Activated CD4-positive, alpha-beta T cell treated with anti-CD3 and anti-CD28 coated beads, Interleukin-2, amount 50 U/mL, for 48 hours (primary cell): ENCODE measurements at places on chromosomes 6 and 20.
A peak's percentile ranks its signal among the peaks of the same experiment; 100 is the strongest.

DNA sequence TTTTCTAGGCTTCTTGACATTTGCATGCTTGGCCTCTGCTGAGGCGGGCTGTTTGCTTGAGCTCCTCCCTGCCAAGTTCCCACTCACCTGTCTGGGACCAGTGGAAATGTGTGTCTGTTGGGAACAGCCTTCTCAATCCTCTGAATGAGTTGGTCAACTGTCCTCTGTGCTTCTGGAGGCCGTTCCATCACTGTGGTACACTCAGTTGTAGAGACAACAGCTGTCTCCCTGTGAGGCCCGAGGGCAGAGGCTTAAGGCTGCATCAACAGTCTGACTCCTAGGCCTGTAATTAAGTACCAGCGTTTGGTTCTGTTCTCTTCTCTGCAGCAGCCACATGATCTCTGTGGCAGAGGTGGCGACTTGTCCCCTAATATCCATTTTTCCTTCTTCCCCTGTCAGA is 110.9 kb downstream of the CDC5L start:
- no peak for DNase-seq

DNA sequence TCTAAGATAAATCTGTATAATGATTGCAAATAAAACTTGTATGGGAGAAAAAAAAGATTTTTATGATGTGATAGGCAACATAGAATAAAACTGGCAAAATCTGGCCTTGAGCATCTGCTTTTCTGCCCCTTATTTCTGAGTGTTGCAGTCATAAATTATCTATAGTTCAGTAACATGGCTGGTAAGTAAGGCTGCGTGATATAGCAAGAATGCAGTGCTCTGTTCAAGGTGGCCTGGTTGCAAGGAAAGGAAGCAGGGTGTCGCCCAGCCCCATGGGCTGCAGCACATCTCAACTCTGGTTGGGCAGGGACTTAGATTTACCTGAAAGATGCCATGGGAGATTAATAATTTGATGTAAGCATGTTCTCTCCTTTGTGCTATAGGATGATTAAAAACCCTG is 579.5 kb downstream of the LMBRD1 start:
- no peak for DNase-seq

GRCh38 chr6:5083307-5083583 is 1.9 kb upstream of the PPP1R3G start:
- DNase-seq, result no peak

DNA sequence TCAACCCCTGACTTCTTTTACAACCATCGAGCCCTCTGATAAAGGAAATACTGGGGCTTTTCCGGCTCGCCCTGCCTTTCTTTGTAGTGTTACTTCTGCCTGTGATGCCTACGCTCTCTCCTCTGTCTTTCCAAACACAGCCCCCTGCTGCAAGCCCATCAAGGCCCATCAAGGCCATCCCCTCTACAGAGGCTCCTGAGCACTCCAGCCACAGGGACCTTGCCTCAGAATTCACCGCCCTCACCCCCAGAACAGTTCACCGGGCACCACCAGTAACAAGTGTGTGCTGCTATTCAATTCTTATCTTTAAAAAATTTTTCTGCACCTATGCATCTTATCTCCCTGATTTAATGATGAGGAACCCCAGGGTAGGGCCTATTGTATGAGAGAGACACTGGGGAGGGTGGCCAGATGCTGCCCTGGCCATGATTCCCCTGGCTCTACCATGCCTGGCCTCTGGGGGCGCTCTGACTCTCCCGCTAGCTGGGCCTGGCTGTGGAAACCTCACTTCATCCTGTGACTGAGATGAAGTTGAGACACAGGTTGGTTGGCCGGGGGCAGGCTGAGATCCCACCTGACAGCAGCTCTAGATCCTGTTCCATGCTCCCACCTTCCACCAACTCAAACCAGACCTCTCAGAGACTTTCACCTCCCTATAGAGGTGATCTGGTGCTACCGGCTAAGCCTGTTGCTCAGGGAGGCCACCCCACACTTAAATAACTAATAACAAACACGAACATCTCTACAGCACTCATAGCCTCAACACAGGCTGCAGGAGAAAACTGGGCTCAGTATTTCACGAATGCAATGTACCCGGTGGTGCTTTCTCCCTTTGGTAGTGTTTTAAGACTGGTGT is 19.2 kb upstream of the GLP1R start:
- peak; percentile 65 for DNase-seq

DNA sequence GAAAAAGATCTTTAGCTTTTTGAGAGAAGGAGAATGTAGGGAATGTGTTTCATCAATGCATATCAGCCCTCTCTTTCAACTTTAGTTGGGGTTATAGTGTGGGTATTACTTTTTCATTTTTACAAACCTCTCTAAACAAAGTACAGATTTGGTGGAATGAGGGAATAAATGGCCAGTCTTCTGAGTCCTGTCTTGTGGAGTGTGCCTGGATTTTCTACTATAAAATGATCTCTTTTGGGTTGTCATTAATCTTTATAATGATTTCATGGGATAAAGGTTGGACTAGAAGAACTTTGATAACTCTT is 209.3 kb downstream of the RNF144B start:
- DNase-seq, result no peak

- DNase-seq, result no peak
Measured at GRCh38 chr20:13017235-13017634, 8.5 kb downstream of the SPTLC3 start.

DNA sequence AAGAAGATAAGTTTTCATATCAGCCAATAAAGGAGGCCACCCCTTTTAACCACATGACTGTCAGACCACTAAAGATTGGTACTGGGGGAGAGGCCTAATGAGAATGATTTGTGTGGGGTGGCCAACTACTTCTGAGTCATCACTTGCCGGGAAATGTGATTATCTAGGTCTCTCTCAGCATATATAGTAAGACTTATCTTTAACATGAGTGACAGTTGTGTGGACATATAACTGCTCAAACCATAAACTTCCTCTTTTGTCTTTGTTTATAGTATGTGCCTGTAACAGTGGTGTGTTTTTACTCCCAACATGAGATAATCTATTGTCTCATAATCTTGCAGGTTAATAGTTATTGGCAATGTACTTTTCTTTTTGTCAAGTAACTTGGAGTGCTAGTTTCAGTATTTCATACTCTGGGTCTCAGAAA is 312.4 kb downstream of the CDKAL1 start:
- DNase-seq, result no peak

DNA sequence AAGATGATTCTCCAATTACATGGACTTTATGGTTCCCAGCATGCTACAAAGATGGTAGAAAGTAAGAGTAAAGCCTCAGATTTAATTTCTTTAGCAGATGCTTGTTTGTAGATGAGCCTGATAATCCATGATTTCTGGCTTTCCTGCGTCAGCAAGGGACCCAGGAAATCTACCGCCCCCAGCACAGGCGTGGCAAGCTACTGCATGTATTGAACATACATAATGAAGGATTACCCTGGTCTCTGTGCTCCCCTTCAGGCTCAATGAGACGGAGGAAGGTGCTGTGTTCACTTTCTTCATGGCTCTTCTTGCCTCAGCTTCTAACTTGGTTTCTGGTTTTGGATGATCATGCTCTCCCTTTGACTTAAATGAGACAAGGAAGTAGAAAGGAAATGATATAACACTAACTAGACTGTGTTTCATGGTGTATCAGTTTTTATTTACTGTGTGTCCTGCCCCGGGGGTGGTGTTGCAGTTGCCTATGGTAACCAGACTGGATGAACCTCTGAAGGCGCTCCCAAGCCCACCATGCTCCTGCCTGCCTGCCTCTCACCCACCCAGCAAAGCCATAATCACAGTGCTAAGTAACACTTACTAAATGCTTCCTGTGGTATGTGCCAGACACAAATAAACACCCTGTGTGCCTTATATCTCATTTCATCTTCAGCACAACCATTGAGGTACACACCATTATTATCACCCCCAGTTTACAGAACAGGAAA is 17.9 kb downstream of the GCM1 start:
- no peak for DNase-seq

DNA sequence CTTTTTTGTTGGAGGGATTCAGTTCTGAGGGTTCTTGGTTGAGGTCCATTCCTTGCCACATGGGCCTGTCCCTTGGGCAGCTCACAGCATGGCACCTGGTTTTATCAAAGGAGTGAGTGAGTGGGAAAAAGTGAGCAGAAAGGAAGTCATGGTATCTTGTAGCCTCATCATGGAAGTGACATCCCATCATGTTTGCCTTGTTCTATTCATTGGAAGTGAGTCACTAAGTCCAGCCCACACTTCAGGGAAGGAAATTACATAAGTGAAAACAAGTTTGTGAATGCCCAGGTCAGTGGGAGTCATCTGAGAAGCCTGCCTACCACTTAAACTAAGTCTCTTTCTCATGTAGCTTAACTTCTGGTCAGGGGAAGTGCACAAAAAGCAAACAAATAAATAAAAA is 32.8 kb upstream of the ZNFX1 start:
- no peak for DNase-seq

GRCh38 chr20:3798908-3799248 is 2.8 kb downstream of the CDC25B start:
- DNase-seq, result no peak

GRCh38 chr20:38485041-38485440 is 12.4 kb downstream of the RALGAPB start:
- DNase-seq, result no peak

DNA sequence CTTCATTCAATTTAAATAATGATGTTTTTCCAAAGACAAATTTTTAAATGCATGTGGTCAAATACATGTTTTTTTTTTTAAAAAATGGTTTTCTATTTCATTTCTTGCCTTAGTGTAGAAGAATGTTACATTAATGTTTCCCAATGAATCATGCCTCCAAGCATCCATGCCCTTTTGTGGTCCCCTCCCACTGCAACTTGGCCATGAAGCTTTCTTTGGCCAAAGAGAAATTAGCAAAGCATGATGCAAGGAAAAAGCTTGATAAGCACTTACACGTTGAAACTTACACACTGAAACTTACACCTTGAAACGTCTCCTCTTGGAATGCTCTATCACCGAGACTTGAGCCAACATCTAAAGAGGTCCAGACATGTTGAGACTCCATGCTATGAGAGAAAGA is 93.0 kb upstream of the ELOVL5 start:
- DNase-seq, result no peak

DNA sequence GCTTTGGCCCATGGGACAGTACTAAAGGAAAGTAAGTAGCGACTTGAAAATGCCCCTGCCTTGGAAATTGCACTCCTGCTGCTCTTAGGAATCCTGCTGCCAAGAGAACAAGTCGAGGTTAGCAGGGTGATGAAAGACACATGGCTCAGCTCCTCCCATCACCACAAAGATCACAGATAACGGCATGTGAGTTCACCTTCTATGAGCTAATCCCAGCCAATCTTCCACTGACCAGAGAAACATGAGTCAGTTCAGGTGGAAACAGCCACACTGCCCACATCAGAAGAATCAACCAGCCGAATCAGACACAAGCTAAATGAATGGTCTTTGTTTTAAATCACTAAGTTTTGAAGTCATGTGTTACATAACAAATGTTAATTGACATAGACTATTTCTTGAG is 106.3 kb downstream of the PRKN start:
- DNase-seq, result peak; percentile 5

- DNase-seq, result no peak
Measured at GRCh38 chr6:5513408-5513807, 252.1 kb downstream of the FARS2 start.

DNA sequence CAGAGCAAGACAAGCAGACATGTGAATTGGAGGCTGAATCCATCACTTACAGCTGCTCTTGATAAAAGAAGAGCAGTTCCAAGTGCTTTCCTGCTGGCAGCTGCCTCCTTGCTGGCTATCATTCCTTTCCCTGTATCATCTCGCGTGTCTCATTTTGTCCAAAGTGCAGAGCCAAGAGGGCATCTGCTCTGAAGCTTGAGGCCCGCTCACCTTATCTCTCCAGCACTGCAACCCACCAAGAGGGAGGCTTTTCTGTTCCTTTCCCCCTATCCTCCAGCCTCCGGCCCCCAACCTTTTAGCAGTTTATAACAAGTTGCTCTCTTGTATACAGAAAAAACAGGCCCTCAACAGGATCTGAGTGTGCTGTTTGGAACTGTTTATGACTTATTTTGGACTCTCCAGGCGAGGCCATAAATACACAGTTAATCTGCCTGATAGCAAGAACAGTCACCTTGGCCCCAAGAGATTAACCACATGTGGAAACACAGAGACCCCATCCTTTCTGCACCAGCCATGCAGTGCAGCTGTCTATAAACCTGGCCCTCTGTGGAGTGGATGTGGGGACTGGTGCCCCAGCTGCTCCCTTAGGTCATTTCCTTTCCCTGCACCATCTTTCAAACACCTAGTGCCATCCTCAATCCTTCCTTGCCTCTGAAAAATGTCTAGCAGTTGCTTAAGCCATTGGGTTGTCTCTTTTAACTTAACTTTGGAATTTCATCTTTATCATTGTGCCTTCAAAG is 172.5 kb upstream of the FERMT1 start:
- no peak for DNase-seq

- no peak for DNase-seq
Measured at GRCh38 chr20:50909413-50909812, 21.8 kb downstream of the ADNP start.

- DNase-seq, result peak; percentile 71
Measured at GRCh38 chr6:29976588-29977424, 34.5 kb downstream of the HLA-A start.

- DNase-seq, result no peak
Measured at GRCh38 chr6:53639520-53639919, 26.0 kb downstream of the KLHL31 start.

GRCh38 chr6:133208183-133208755 is 32.9 kb upstream of the EYA4 start:
- no peak for DNase-seq

- DNase-seq, result no peak
Measured at GRCh38 chr20:14062786-14063185, 67.5 kb downstream of the MACROD2 start.

DNA sequence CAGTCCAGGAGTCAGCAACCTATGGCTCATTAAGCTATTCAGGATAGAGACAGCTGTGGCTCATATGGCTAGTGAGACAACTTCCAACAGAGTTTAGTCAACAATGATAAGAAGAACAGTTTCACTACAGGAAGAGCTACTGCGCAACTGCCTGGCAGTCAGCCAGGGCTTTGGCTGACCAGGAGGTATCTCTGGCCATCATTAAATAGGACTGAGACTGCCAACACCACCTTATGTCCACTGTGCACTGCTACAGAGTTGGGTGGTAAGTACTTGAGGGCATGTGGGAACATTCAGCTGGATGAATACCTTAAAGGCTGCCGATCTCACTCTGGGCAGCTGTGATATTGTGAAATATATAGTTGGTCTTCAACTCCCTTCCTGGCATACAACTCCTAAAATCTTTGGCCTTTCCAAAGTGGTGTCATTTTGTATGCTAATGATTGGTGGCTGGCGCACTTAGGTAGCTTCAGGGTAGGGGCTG is 52.2 kb upstream of the FAM83C start:
- no peak for DNase-seq

GRCh38 chr6:34982424-34982852 is 93.4 kb downstream of the ANKS1A start:
- DNase-seq, result no peak

GRCh38 chr6:48075181-48075580 is 35.8 kb downstream of the PTCHD4 start:
- no peak for DNase-seq

DNA sequence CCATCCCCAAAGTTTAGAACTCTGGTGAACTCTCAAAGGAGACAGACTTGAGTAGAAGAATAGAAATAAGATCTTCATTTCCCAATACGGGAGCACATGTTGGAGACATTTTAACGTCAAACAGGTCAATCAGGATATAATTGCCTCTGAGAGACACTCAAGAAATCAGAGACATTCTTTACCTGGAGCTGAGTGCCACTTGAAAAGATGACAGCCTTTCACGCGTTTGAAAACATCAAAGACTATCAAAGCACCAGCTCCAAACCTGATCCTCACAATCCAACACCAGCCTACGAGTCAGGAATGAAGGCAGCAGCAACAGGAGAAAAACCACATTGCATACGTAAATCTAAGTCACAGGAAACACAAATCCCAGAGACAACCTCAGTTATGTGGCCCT is 571.5 kb upstream of the CDH4 start:
- no peak for DNase-seq

GRCh38 chr6:130517444-130517931 is 151.7 kb downstream of the TMEM200A start:
- DNase-seq, result no peak
